RPMI8226 (cell line): ENCODE measurements at places on chromosomes 7 and 10.
A peak's percentile ranks its signal among the peaks of the same experiment; 100 is the strongest.

DNA sequence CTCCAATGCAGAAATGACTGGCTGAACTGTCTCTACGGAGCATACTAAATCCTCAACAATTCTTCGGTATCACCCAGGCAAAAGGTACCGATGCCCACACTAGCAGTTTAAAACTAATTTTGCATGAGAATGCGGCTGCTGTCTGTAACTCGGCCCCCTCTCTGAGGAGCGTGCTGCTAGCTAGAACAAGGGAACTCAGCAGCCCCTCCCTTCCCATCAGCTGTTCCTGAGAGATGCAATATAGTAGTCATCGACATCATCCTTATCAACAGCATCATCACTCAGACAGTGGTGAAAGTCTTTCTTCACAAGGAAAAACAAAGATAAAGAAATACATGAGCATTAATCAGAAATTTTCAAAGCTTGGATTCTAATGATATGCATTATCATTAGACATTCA, 189.1 kb upstream of the FRMD4A start:
- no peak for DNase-seq

DNA sequence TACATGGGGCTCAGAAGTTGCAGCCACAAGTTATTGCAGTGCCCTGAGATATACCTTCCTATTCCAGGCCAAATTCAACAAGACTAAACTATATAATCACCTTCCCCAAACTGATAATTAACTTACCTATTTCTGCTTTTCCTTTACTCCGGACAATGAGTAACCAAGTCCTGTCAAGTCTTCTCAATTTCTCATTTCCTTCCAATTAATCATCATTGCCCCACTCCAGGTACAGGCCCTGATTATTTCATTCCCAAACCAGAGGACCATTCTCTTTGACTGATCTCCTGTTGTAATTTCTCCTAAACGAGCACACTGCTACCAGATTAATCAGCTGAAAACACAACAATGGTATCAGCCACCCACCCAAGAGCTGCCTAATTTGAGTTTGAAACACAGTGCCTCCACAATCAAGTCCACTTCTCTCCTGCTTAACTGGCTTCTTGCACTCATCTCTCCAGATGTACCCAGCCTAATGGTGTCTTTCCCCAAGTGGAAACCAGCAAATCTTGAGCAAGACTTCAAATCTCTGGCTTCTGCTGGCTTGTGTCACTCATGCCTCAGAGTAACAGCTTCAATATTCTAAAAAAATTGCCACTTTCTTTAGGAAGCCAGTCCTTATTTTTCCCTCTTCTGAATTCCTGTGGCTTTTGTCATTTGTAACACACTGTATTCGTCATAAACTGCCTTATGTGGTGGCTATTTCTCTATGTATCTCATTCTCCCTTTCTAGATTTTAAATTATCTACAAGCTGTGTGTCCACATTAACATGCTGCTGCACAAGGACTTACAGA, 89.1 kb downstream of the CDK6 start:
- DNase-seq, result no peak

DNA sequence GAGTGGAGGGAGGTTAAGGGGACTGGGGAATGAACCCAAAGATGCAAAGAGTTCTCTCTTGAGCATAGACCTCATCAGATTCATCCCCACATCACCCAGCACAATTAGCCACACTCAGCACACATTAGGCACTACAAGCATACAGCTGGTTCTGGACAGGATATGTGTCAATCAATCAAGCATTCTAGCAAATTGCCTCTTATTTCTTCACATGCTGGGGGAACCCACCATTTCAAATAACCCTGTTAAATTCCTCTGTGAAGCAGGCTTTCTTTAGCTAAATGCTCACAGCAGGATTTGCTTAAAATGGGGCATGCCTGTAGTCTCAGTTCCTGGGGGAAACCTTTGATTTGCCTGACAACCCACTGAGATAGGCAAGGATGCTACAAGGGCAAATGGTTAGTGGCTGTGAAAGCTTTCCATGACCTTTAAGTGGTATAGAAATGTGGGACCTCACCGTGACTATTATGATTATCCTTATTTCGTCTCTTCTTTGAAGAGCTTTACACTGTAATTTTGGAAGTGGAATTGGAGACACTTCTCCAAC, 193.4 kb upstream of the ZMIZ1 start:
- DNase-seq, result no peak

DNA sequence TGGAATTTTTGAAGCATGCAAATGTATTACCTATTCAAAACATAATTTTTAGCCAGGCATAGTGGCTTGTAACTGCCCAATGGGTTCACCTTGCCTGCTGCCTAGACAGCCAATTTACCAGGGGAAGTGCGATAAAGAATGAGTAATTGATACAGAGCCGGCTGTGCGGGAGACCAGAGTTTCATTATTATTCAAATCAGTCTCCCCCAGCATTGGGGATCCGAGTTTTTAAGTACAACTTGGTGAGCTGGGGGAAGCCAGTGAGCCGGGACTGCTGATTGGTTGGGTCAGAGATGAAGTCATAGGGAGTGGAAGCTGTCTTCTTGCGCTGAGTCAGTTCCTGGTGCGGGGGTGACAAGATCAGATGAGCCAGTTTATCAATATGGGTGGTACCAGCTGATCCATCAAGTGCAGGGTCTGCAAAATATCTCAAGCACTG, 29.1 kb upstream of the NRBF2 start:
- no peak for DNase-seq

GRCh38 chr7:767580-767940, 40.5 kb upstream of the PRKAR1B start:
- no peak for DNase-seq

GRCh38 chr10:132112611-132113010, 46.9 kb downstream of the JAKMIP3 start:
- no peak for DNase-seq

- DNase-seq, result no peak
Measured at GRCh38 chr10:86017841-86018734, 348.5 kb downstream of the GRID1 start.

GRCh38 chr7:3272691-3273141, 28.3 kb upstream of the SDK1 start:
- DNase-seq, result no peak

- no peak for DNase-seq
Measured at GRCh38 chr7:158354861-158355260, 232.8 kb downstream of the PTPRN2 start.

- no peak for DNase-seq
Measured at GRCh38 chr10:63665670-63666134, 144.5 kb downstream of the REEP3 start.

- no peak for DNase-seq
Measured at GRCh38 chr7:75729851-75730274, 8.9 kb downstream of the HIP1 start.

DNA sequence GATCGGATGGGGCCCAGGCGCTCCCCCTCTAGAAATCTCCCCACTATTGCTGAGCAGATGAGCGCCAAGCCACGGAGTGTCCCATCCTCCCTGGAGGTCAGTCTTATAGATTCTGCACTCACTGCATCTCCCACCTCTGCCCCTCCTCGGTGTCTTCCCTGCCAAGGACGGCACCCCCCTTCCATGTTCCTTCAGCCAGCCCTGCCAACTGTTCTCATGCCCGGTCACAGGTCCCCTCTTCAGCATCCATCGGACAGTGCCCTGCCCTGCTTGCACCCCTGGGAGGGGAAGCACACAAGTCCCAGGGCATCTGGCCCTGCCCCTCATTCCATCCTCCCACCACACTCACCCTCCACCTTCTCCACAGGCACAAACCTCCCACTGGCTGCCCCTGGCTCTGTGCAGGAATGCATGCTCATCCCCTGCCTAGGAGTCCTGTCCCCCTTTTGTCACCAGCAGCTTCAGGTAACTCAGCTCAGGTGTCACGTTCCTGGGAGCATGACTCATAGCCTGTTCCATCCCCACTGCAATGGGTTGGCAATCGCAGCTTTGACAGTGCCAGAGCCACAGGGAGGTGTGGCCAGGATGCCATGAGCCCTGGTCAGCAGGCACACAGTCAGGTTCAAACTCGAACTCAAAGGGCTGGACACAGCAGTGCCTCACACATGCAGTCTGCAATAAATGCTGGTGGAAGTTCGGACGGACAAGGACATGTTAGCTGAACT, 234.7 kb upstream of the TCERG1L start:
- no peak for DNase-seq

- no peak for DNase-seq
Measured at GRCh38 chr7:123876557-123877256, 31.7 kb downstream of the HYAL4 start.

DNA sequence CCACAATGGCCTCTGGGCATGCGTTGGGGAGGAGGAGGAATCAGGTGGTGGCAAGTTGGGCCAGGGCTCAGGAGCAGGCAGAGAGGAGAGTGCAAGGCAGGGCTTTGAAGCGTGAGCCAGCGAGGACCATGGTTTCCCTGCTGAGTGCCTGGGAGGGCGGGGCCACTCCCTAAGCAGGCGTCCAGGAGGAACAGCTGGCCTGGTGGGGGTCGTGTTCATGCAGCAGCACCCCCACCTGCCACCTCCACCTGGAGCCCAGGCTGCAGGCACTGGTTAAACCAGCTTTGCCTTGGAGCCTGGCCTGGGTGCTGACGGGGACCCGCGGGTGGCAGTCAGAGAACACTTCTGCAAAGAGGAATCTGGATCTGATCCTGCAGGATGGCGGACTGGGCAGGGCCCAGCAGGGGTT, 24.2 kb upstream of the AQP1 start:
- no peak for DNase-seq

- DNase-seq, result no peak
Measured at GRCh38 chr7:139127648-139128047, 18.1 kb upstream of the ZC3HAV1 start.

DNA sequence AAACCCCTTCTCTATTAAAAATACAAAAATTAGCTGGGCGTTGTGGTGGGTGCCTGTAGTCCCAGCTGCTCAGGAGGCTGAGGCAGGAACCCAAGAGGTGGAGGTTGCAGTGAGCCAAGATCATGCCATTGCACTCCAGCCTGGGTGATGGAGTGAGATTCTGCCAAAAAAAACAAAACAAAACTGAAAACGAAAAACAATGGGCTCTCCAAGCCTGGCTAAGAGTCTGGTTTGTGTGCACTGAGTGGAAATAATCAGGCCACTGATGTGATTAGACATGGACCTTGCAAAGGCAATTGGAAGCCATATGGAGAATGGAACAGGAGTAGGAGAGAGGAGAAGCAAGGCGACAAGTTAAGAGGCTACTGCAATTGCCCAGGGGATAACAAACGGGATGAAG, 60.1 kb upstream of the GSDME start:
- no peak for DNase-seq

DNA sequence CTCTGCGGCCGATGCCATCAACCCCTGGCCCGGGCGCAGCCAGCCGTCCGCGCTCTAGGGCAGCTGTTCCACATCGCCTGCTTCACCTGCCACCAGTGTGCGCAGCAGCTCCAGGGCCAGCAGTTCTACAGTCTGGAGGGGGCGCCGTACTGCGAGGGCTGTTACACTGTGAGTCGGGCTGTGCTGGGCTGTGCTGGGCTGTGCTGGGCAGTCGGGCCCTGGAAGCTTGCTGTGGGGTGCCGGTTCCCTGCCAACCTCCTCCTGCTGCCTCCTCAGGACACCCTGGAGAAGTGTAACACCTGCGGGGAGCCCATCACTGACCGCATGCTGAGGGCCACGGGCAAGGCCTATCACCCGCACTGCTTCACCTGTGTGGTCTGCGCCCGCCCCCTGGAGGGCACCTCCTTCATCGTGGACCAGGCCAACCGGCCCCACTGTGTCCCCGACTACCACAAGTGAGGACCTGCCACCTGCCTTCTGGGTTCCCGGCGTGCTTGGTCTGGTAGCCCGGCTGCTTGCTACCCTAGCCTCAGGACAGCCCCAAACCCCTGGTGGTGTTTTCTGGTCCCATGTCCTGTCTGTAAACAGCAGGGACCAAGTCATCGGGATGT, 7.5 kb downstream of the ZYX start:
- DNase-seq, result no peak

- no peak for DNase-seq
Measured at GRCh38 chr10:116141855-116142254, 131.2 kb downstream of the GFRA1 start.

DNA sequence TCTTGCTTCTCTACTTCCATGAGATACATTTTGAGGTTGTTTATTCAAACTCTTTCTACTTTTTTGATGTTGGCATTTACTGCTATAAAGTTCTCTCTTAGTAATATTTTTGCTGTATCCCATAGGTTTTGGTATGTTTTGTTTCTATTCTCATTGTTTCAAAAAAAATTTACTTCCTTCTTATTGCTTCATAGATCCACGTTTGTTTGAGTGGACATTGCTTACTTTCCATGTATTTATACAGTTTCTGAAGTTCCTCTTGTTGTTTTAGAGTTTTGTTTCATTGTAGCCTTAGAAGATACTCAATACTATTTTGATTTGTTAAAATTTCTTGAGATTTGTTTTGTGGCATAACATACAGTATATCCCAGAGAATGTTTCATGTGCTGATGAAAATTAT, 13.7 kb downstream of the TAS2R40 start:
- DNase-seq, result no peak

DNA sequence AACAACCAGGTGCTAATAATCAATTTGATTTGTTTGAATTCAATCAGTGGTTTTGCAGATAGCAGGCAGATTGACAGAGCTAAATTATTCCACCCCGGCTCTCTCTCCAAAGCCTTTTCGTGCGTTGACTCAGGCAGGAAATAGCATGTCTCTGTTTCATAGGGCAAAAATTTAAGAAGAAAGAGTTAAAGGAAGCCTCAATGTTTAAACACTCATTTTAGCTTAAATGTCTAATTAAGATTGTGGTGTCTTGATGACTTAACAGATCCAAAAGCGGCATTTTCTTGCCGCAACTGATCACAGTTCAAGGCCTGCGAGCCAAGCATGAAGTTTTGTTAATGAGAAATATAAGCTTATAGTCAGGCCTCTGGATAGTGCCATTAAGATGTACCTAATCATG, 1051.1 kb upstream of the AUTS2 start:
- no peak for DNase-seq

- DNase-seq, result peak; percentile 73
Measured at GRCh38 chr7:141649865-141650634, 51.9 kb downstream of the DENND11 start.

DNA sequence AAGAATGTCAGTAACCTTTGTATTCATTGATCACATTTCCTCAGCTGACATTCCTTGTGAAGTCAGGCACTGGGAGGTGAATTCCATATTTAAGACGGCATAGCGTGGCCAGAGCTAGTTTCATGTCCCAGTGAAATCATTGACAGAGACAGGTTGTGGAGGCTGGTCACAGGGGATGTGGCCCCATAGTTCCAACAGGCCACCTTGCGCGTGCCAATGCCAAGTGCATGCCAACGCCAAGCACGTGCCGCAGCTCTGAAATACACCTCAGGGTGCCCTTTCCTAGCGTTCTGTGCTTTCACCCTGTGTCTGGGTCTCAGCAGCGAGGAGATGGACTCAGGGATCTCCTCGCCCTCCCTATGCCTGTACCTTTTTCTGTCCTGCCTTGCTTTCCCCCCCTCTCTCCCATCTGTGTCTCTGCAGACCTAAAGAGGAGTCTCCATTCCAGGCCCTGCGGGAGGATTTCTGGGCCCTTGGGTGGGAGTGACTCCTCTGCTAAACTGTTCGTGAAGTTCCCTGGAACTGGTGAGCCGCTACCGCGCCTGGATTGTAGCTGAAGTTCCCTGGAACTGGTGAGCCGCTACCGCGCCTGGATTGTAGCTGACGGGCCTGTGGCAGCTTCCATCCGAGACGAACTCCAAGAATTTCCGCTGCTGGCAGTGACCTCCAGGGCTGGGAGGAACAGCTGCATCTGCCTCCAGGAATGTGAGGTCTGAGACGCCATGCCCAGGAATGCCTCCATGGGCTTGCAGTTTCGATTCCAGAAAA, 19.7 kb downstream of the AQP1 start:
- no peak for DNase-seq
